ENCODE measurements at places on chromosomes 1 and 21.
A peak's percentile ranks its signal among the peaks of the same experiment; 100 is the strongest.

DNA sequence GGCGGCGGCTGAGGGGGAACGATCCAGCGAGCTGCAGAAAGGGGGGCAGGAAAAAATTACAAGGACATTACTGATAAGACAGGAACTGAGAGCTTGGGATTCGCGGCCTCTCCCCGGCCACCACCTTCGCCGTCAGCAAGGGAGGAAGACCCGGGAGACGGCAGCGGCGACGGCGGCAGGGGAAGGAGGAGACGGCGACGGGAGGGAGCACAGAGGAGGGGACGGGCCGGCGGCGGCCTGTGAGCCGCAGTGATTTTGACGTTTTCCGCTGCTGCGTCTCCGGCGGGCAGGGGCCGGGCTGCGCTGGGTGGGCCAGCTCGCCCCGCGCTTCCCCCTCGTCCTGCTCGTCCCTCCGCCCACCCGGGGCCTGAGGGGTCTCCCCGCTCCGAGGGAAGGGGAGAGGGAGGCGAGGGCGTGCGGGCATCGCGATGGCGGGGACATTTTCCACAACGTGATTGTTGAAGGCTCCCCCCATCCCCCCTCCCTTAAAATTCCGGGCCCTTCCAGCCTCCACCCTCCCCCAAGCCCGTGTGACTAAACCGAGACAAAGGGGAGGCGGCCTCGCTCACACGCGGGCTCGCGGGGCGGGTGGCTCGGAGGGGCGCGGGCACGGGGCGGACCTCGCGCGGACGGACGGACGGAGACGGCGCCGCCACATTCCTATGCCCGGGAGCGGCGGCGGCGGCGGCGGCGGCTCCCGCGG lies 407 bp downstream of the CAMSAP2 start:
- DNase-seq = peak; percentile 62

- DNase-seq = no peak
Observed at GRCh38 chr21:14862794-14863720, 201.7 kb downstream of the NRIP1 start.

DNA sequence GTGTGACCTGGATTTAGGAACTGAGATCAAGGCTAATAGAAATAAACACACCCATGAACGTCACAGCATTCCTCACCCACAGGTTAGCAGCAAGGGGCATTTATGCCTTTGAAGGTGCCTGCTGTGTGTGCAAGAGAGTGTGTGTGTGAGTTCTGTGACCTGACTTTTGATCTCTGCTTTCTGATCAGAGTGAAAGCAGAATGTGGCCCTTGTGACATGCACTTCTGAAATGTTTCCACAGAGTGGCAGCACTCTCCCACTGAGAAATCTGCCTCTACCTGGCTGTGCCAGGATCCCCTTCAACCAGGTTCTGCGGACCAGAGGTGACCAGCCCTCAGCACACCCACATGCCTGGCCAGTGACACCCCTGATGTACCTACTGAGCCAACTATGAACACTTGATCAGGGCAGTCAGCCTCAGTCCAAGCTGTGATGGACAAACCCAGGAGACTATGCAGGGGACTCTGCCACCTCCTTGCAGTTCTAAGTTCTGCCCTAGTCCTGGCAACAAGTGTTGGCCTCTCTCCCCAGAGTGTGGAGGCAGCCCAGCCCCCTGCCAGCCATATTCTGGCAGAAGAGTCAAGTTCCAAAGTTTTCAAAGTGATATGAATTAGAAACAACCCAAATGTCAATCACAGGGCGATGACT lies 41.0 kb downstream of the RXRG start:
- peak; percentile 37 for DNase-seq

- no peak for DNase-seq
Observed at GRCh38 chr1:183444243-183444642, 26.1 kb upstream of the NMNAT2 start.

- DNase-seq = no peak
Observed at GRCh38 chr21:35358008-35358407, 308.9 kb upstream of the RUNX1 start.

DNA sequence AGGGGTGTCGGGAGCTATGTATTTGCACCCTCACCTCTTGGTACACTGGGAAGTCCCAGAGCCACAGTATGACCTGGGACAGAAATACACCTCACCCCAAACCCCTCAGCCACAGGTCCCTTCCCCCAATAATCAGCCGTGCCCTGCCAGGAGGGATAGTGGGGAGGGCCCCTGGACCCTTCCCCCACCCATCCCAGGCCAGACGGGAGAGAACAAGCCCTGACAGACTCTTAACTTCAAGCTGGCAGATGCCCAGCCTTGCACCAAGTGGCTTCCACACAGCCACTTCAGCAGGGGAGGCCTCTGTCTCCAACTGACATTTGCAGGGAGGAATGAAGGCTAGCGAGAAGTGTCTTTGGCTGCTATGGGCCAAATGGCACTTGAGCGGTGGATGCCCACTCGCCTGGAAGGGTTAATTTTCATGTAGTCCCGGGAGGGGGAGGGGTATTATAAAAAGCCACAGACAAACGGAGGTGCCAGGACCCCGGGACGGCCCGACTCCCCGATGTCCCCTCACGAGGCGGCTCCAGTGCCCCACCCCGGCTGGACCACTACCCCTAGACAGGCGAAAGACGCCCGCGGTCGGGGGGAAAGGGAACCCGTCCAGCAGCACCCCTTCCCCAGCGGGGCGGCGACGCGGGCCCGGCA lies 495 bp downstream of the SYNC start:
- DNase-seq = no peak
